Stimulated activated CD8-positive, alpha-beta memory T cell treated with anti-CD3 and anti-CD28 coated beads, Interleukin-15, amount 100 ng/mL, for 1 hour (primary cell): ENCODE measurements at places on chromosomes 13 and 19.

DNA sequence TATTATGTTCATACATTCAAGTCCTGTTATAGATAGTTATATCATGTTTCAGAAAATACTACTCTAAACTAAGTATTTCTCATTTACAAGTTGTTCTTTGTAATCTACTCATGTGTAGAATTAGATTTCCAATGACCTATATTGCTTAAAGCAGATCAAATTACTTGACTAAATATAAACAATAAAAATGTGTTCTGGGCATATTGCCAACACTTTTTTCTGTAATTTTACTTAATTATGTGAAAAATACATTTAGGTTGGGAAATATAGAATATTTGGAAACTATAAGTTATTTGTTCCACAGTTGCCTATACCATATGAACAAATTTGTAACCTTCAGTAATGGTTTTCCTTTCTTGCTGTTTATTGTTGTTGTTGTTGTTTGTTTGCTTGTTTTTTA is 275.2 kb upstream of the PCDH9 start:
- no peak for DNase-seq

DNA sequence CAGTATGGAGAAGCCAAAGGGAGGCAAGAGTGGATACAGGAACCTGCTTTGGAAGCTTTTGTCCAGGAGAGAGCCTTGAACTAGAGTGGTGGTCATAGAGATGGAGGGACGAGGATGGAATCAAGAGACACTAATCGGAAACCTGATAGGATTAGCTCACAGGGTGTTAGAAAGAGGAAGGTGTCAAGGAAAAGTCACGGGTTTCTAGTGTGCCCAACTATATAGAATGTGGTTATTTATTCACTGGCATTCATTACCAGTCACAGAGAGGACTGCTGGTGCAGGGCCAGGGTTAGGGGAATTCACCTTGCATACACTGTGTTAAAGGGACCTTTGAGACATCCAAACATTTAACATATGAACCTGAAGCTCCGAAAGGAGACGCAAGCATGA is 43.4 kb upstream of the URAD start:
- no peak for DNase-seq

DNA sequence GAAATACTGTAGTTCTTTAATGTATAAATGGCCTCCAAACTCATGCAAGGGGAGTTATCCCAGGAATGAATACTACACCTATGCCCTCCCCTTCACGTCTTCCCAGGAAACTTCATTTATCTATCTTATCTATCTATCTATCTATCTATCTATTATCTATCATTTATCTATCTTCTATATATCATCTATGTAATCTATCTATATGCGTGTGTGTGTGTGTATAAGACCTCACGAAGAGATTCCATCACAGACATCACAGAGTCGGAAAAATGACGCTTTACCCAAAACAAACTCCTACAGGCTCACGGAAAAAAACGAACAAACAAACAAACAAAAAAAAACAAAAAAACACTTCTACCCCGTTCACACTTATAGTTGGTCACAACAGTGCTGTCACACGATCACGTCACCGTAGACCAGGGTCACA is 486 bp downstream of the ZNF529 start:
- no peak for DNase-seq

DNA sequence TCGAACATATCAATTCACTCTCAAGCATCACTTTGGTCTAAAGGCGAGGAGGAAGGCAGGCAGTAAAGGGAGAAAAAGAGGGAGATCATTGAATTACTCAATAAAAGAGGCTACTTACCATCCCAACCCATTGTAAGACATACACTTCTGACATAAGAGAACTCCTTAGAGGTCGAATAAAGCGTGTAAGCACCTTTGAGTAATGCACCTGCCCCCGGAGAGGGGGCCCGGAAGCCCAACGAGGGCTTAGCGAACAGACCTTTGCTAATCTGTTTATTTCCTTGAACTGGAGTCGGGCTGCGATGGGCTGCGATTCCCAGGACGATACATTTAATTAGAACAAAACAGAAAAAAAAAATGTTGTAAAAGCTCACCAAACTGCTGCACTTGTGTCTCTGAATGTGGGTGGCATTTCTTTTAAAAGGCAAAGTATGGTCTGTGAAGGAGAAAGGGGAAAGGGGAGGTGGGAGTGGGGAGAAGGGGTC is 3.0 kb downstream of the ZC3H4 start:
- peak; percentile 26 for DNase-seq

GRCh38 chr13:70023516-70023915 is 84.1 kb upstream of the ATXN8OS start:
- DNase-seq = no peak

GRCh38 chr19:32771596-32771995 is 52.0 kb downstream of the TDRD12 start:
- no peak for DNase-seq

GRCh38 chr19:31962561-31962996 is 382.8 kb upstream of the ZNF507 start:
- no peak for DNase-seq

DNA sequence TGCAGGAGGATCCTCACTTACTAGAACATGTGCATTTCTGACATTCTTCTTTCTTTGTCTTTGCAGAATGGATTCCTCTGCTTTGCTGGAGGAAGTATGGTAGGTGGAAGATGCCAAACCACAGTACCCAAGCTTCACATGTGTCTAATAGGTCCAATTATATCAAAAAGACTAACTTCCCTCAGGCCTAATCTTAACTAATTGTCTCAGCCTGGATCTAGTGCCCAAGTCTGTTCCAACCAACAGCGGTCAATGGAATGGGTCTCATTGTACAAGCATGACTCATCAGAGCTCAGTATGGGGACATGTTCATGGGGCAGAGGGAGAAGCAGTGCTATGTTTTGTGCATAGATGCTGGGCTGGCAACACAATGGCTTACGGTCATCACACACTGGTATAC is 81.6 kb upstream of the CSNK1A1L start:
- no peak for DNase-seq

DNA sequence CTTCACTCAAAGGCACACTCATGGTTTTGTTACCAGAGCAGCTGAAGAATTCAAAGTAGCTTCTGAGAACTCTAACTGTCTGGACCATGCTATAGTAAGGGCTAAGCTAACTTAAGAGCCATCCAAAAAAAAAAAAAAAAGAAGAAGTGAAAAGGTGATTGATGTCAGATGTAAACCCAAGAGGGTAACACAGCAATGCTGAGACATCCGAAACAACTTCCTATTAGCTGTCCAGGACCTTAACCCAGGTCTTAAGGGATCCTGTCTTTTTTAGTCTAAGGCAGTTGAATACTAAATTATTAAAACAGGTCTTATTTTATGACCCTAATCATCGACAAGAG is 11.2 kb upstream of the RAB20 start:
- no peak for DNase-seq

GRCh38 chr19:15274477-15274876 is 42.2 kb upstream of the EPHX3 start:
- no peak for DNase-seq

- no peak for DNase-seq
These were observed 181.2 kb downstream of the FGF9 start for GRCh38 chr13:21852043-21852442.

DNA sequence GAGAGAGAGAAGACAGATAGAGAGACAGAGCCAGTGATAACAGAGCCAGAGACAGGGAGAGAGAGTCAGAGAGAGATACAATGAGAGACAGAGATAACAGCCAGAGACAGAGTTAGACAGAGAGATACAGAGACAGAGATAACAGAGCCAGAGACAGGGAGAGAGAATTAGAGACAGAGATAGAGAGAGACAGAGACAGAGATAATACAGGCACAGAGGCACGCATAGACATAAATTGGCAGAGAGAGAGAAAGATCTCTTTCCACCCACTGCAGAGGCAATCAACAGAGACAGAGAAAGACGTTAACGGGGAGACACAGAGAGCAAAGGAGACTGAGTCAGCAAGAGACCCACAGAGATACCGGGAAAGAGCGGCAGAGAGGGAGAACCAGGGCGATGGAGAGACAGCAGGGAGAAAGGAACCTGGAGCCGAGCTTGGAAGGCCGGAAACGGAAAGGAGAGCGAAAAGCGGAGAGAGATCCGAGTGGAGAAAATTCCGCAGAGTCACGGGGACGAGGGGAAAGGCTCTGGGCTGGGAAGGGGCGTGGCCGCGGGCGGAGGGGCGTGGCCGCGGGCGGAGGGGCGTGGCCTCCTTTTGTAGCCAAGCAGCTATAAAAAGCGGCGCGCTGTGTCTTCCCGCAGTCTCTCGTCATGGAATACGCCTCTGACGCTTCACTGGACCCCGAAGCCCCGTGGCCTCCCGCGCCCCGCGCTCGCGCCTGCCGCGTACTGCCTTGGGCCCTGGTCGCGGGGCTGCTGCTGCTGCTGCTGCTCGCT is at the start of gene TNFSF9:
Gene TNFSF9 (plus strand): TSS at position 641 of the 777 bp plus-strand sequence. CDS start 11 bp downstream, at position 652.
- peak; percentile 70 for DNase-seq

DNA sequence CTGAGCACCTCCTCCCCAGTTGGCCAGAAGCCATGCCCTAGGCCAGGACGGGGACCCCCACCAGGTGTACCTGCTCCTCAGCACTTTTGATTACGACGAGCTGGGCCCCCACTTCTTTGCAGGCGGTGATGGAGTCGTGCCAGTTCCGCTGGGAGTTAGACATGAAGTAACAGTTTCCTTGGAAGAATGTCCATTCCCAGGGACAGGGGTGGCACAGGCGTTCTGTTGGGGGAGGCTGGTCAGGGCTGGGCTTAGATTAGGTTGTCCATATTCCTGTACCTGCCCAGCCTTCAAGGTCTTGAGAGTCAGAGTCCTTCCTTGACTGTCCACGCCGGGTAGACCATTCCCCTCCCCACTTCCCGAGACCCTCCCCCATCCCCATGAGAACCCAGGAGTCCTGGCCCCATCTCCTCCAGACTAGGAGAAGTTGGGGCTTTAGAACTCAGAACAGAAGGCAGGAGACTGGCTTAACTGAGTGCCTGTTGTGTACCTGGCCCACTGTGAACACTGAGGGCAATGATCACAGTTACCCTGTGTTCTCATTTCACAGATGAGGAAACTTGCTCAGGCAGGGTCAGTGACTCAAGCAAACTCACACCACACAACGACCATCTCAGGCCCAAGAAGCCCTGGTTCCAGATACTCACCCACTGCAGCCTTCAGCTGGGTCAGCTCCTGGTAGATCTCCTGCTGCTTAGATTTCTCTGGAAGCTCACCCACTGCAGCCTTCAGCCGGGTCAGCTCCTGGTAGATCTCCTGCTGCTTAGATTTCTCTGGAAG is 2.3 kb downstream of the CD209 start:
- DNase-seq = no peak

GRCh38 chr13:46795321-46795720 is 1.6 kb downstream of the ESD start:
- no peak for DNase-seq

GRCh38 chr19:46954502-46954992 is 65.1 kb upstream of the NPAS1 start:
- DNase-seq = no peak

GRCh38 chr13:111491021-111491420 is 170.6 kb downstream of the TEX29 start:
- DNase-seq = no peak

DNA sequence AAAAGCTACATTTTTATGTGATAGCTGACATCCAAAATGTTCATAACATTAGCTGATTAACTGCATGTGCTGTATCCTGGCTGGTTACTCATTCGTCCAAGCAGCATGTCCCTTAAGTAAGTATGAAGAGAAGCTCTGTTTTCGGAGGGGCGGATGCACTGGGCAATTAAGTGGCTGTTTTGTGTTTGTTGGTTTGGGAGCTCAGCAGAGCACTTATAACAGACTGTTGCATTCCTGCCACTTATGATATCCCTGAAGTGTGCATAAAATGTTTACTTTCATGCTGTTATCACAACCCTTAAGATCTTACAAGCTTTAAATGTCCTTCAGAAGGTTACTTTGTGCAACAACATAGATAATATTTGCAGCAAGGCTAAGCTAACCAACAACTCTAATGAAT is 264.1 kb downstream of the NALCN start:
- DNase-seq = no peak

DNA sequence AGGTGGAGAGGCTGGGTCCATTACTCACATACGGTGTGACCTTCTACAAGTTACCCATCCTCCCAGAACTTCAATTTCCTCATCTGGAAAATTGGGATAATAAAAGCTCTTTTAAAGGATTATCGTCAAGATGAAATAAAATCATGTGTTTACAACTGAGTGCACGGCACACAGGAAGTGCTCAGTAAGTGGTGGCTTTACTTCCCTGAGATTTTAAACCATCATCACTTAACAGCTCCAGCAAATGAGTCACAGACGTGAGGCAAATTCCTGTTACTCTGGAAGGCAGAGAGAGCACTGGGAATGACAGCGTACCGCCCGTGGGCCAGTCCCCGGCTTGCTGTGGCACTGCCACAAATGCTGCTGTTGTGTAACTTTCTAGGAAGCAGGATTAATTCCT is 64.1 kb downstream of the MRPL57 start:
- no peak for DNase-seq

- no peak for DNase-seq
These were observed 403.1 kb downstream of the SPRY2 start for GRCh38 chr13:79937771-79938216.

GRCh38 chr19:55640577-55641425 is at the start of gene ZNF580:
Gene ZNF580 (plus strand): TSS chr19:55641002. CDS start chr19:55642509, 1,507 bp downstream.
- DNase-seq = no peak

- DNase-seq = no peak
These were observed 5.9 kb downstream of the FRY start for GRCh38 chr13:32037471-32037870.

DNA sequence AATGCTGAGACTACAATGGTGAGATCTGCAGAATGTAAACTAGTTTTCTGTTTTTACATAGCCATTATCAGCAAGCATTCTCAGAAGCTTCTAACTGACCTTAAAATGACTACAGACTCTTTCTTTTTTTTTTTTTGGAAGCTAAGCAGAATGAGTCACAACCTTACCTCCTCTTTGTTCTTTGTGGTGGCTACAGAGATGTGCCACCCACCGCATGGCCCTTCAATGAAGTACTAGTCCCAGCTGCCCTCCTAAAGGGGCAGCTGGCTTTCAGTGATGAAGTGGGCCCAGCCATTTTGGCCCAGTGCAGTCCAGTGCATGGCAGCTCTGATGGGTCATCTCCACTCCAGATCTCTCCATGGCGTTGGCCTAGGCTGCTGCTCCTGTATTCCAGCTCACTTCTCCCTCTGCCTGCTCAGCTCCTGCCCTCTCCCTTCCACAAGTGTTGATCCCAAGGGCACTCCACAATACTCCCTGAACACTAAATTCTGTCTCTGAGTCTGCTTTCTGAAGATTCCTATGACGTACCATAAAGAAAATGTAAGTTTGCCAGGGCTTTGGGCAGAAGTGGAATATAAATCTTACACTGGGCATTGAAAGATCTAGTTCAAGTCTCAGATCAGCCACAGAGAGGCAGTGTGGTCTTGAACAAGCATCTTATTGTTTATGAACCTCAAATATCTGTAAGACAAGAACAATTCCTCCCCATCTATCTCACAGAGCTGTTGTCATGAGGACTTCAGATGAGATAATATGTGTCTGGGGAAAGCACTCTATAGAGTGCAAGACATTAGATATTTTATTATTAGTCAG is 85.6 kb downstream of the RXFP2 start:
- DNase-seq = no peak

- DNase-seq = no peak
These were observed 18.7 kb downstream of the CACNG7 start for GRCh38 chr19:53927739-53928138.

DNA sequence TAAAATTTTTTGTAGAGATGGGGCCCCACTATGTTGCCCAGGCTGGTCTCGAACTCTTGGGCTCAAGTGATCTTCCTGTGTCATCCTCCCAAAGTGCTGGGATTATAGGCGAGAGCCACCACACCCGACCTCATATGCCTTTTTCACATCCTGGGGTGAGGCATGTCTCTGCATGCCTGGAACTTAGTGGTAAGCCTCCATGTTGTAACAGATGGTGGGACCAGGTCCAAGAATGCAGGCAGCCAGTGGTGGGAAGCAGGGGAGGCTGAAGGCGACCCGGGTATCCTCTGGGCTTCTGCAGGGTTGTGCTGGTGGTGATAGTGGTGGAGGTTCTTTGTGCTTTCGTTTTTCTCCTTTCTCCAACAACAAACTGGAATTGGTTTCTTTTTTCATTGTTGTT is 30.1 kb upstream of the CCDC124 start:
- no peak for DNase-seq
